ENCODE measurements at places on chromosomes 12 and 14.

DNA sequence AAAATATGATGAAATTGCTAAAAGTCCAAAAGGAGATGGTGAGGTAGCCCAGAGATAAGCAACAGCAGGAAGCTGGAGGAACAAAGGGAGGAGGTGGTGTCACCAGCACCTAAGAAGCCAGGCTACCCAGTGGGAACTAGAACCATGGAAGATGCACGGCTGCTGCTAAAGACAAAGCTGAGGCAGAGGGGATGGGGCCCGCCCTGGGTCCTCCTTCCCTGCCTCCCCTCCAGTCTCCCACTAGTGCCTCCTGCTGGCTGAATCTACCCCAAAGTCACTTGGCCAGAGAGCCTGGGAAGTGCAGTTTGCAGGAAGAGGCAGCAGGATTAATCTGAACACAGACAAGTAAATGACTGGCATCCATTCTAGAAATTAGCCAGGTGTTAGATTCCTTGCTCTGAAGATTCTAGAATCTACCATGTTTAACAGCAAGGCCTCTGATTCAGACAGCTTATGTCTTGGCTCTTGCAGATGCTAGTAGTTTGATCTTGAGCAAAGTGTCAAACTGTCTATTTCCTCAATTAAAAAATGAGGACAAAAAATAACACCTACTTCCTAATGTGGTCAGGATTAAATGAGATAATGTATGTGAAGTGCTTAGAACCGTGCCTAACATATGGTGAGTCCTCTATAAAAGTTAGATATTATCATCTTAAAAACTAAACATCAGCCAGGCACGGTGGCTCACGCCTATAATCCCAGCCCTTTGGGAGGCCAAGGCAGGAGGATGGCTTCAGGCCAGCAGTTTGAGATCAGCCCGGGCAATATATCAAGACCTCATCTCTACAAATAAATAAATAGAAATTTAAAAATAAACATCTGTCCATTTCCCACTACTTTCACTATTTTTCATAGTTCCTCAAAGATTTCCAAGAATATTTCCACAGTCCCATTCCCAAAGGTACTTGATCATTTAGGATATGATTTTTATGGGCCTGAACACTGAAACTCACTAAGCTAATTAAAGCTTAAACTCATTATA lies 5.8 kb upstream of the LRP10 start:
- DNase-seq: no peak

DNA sequence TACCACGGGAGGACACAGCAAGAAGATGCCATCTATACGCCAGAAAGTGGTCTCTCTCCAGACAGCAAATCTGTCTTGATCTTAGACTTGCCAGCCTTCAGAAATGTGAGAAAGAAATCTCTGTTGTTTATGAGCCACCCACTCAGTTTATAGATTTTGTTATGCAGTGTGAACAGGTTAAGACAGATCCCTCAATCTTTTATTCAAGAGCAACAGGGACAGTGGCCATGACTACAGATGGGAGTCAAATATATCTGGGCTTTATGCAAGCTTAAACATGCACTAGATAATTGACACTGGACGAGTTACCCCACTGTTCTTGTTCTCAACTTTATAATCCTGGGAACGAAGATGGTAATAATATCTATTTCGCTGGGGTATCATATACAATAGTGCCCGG lies 288.7 kb downstream of the RPAP3 start:
- no peak for DNase-seq

DNA sequence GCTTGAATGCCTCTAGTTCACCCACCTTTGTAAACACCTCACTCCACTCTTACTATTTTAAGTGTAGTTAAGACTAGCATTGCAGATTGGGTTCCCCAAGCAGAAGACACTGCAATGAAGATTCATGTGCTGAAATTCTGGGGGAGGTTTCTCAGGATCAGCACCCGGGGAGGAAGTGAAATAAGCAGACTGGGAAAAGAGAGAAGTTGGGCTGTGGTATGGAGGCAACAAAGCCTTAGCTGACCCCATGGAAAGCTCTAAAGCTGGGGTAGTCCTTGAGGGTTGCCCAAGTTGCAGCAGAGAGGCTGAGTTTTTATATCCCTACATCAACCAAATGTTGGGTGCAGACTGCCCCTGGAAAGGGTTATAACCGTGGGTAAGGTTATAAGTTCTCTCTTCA lies 23.9 kb upstream of the IGF1 start:
- no peak for DNase-seq

- no peak for DNase-seq
These were observed 30.8 kb downstream of the CLEC1A start for GRCh38 chr12:10067942-10068341.

- DNase-seq: no peak
These were observed 29.8 kb upstream of the CHPT1 start for GRCh38 chr12:101667591-101667990.

DNA sequence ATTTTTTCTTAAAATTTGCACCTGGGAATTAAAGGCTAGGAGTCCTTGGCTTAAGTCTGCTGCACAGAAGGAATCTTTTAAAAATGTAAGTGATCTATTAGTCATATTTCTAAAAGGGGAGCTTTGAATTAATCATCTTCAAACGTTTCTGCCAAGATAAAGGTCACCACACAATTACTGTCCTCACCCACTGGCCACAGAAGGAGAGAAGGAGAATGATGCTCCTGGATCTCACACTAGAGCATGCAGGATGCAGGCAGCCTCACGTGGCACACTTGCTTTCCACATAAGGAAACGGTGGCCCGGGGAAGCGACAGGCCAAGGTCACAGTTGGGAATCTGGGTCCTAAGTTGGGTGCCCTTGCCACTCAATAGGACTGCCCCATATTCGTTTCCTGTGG lies 16.9 kb downstream of the PLEKHG7 start:
- no peak for DNase-seq

DNA sequence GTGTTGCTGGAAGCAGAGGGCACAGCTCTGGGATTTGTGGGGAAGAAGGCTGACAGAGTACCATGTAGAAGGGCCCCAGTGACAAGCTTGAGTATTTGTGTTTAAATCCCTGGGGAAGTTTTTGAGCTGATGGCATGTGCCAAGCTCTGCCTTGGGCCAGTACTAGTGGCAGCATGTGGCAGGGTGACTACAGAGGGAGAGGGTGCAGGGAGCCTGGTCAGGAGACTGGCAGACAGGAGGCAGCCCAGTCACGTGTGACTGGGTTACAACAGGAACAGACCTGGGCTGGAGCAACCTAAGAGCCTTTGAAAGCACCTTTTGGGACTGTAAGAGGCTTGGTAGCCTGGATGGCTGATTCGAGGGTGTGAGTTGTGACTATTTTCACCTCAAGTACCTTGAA lies 112.1 kb downstream of the TSPAN9 start:
- DNase-seq: no peak

- no peak for DNase-seq
These were observed 22.3 kb downstream of the PLEKHG3 start for GRCh38 chr14:64726585-64726890.

DNA sequence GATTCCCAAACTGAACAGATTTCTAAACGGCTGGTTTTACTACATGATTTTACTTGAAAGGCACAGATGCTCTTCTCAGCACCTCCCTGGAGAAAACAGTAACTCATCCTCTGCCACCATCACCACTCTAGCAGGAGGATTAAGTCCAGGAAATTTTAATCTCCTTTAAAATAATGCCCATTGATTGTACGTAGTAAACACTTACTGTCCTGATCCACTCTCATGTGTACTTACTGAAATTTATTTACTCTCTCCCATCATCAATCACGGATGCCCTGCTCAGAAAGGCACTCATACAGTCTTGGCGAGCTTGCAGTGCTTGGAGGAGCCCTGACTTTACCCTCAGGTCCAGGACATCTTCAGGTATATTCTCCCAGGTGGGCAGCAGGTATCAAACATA lies 239.8 kb upstream of the EGLN3 start:
- no peak for DNase-seq

DNA sequence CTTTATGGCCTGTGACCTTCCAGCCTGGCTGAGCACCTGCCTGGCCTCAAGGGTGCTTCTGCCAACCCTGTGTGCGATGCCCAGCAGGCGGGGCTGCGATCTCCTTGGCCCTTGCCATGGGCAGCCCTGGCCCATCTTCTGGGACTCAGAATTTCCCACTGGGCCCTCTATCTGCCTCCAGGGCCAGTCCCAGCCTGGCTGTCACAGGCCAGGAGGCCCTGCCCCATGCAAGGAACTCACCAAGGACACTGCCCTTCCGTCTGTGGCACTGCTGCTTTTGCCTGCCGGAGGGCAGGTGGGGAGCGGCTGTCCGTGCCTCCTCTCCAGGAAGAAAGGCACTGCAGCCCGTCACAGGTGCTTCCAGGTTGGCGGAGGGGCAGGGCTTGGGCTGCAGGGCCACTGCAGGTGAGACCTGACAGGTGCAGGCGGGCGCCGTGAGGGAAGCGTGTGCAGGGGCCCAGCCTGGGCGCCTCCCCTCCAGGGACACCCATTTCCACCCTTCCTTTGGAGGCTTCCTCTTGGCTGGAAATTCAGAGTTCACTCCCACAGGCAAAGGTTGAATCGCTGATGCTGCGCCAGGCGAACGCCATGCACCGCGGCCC lies 177.8 kb downstream of the KIF26A start:
- DNase-seq: no peak

DNA sequence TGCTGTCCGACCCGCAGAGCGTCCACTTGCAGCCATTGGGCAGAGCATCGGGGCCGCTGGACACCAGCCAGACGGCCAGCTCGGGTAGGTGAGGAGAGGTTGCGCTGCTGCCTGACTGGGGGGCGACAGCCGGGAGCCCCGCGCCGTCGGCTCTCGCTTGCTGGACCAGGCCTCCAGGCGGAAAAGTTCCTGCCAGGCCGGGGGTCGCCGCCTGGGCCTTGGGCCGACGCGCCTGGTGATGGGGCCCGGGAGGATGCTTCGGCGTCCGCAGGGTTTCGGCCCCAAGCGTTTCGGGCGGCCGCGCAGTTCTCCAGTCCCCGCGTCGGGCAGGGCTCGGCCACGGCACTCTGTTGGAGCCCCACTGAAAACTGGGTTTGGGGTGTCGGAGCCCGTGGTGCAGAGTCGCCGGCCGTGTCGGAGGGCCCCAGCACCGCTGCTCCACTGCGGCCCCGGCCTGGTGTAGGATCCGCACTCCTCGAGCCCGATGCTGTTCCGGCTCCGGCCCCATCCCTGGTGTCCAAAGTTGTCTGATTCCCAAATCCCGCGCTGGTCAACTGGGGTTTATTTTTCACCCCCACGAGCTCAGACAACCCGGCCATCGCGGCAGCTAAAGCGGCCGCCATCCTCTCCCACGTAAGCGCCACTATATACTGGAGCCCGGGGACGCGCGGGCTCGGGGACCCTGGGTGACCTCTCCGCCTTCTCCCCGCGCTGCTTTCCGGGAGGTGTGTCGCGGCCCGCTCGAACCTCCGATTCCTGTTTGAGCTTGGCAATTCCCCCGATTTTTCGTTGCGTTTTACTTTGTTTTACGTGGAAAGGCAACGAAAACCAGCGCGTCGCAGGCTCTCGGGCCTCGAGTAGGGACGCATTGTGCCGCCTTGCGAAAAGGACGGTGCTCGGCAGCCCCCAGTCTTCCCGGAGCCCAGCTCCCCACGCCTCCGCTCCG lies 872 bp downstream of the VSX2 start:
- DNase-seq: no peak

- DNase-seq: peak; percentile 20
These were observed at the start of gene SFSWAP for GRCh38 chr12:131710464-131711457. TSS of gene SFSWAP (plus strand) at chr12:131711090. CDS start at chr12:131711230, 140 bp downstream.

DNA sequence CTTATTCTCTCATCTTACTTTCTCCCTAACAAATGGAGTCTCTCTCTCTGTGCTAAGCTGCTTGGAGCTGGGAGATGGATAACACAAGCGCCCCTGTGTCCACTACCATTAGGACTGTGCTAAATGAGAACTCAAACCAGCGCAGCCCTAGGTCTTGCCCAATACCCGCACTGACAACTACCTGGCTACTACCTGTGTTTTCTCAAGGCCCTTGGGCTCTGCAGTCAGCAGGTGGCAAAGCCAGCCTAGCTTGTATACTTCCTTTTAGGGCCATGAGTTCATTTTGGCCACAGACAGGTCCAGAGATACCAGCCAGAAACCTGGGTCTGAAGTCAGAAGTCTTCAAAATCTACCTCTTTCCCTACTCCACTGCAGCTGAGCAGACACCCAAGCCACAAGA lies 13.0 kb upstream of the SLCO1B1 start:
- DNase-seq: no peak

DNA sequence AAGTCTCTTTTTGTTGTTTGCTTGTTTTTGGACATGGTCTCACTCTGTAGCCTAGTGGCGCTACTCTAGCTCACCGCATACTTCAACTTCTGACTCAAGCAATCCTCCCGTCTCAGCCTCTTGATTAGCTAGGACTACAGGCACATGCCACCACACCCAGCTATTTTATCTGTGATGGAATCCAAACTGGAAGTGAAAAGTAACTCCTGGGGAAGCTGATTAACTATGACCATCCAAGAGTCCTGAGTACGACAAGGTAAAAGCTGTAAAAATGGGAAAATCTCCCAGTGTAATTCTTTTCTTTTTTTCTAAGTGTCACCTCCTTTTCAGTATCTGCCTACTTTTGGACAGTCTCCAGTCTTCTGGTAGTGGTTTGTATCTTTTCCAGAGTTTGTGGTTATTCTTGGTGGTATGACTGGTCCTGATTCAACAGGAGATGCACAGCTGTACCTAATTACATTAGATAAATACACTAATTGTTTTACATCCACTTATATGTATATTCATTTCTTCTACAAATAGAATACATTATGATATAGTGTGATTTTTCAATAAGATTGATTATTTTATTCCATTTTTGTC lies 97.8 kb downstream of the SLC6A15 start:
- no peak for DNase-seq

DNA sequence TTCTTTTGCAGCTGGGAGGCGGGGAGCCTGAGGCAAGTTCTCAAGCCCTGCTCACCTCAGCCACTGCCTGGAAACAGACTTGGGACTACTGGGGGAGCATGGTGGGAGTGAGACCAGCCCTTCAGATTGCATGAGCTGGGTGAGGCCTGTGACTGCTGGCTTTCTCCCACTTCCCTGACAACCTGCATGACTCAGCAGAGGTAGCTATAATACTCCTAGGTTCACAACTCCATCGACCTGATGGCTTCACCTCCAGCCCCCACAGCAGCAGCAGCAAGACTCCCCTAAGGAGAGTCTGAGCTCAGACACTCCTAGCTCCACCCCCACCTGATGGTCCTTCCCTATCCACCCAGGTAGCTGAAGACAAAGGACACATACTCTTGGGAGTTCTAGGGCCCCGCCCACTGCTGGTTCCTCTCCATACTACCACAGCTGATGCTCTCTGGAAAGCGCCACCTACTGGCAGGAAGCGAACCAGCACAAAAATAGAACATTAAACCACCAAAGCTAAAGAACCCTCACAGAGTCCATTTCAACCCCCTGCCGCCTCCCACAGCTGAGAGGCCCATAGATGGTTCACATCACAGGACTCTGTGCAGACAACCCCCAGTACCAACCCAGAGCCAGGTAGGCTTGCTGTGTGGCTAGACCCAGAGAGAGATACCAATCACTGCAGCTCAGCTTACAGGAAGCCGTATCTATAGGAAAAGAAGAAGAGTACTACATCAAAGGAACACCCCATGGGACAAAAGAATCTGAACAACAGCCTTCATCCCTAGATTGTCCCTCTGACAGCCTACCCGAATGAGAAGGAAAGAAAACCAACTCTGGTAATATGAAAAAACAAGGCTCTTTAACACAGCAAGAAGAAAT lies 68.7 kb downstream of the RPAP3 start:
- no peak for DNase-seq

- no peak for DNase-seq
These were observed 258.9 kb downstream of the VRK1 start for GRCh38 chr14:97056086-97056485.

- DNase-seq: no peak
These were observed 12.1 kb upstream of the LRTM2 start for GRCh38 chr12:1808036-1808797.

GRCh38 chr14:89625731-89626232 lies 208.7 kb upstream of the FOXN3 start:
- no peak for DNase-seq

- peak; percentile 90 for DNase-seq
These were observed 9.9 kb downstream of the GPRC5A start for GRCh38 chr12:12901158-12901791.
